ENCODE measurements at places on chromosomes 5 and 9.

DNA sequence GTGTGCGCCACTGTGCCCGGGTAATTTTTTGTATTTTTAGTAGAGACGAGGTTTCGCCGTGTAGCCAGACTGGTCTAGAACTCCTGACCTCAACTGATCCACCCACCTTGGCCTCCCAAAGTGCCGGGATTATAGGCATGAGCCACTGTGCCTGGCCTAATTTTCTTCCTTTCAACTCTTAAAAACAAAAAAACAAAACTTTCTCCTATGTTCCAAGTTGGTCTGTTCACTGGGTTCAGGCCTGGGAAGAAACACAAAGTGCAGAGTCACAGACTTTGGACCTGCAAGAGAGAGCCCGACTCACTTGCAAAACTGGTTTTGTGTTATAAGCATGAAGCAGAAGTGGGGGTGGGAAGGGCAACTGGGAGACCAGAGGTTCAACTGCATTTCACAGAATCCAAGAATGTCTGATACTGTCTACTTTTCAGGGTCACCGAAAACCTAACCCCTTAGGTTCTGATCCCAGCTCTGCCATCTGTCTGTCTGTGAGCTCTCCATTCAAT lies 5.2 kb upstream of the HDHD3 start:
- DNase-seq: no peak

DNA sequence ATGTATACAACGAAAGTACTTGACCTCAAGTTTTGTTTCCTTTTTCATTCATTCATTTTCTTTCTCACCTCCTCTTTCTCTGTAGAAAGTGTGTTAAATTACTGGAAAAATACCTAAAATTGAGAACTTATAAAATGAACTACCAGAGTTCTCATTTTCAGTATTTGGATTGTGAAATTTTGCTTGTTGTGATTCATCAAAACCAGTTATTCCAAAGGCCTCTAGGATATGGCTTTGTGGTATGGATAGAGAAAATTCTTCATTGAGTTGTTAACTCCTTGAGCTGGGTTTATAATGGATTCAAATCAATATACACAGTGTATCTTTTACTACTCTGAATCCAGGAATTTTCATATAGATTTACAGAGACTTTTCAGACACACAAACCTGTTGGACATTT lies 287.6 kb downstream of the KDM4C start:
- DNase-seq: no peak

DNA sequence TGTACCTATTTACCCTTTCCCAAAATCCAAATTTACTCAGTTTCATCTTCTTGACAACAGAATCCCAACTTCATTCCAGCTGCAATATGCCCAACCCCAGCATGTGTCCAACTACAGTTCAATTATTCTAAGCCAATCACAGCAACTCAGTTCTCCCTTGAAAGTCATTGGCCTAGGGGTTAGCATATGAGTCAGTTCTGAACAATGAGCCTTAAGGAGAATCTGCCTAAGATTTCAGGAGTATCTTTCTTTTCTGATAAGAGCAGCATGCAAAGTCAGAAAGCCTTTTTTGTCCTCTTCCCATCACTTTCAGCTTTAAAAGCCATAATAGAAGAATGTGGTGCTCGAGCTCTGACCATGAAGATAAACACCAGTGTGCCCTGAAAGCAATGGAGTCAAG lies 44.4 kb upstream of the RASGRF2 start:
- DNase-seq: no peak

DNA sequence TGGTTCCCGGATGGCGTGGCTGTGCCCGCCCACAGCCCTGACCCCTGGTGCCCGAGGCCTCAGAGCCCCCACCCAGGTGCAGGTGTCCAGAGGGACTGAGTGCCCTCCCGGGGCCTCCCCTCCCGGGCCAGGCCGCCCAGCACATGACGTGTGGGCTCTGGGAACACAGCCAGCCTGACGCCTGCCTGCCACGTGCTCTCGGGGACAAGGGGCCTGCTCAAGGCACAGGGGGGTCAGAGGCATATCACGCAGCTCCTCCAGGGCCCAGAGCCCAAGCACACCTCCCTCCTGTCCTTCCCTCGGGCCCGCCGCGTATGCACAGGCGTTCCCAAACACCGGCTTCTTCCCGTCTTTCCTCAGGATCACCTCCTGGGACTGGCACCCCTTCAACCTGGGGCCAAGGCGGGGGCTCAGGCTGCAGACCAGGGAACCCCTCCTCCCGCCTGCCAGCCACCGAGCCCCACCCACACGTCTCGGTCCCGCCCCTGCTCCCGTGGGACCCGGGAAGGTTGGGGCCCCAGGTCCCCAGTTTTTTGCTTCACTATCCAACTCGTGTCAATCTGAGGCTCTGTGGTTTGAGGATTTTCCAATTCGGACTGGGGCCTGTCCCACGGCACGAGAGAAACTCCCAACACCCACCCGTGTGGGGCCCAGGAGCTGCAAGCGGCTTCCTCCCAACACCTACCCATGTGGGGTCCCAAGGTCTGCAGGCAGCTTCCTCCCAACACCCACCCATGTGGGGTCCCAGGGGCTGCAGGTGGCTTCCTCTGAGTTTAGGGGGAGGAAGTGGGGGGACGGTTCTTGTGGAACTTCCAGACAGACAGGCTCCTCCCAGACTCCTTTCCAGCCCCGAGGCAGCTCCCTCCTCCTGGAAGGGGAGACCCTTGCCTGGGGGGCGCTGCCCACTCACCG lies 1.5 kb downstream of the LCN10 start:
- no peak for DNase-seq

GRCh38 chr9:81080900-81081299 lies 608.4 kb downstream of the TLE1 start:
- no peak for DNase-seq

DNA sequence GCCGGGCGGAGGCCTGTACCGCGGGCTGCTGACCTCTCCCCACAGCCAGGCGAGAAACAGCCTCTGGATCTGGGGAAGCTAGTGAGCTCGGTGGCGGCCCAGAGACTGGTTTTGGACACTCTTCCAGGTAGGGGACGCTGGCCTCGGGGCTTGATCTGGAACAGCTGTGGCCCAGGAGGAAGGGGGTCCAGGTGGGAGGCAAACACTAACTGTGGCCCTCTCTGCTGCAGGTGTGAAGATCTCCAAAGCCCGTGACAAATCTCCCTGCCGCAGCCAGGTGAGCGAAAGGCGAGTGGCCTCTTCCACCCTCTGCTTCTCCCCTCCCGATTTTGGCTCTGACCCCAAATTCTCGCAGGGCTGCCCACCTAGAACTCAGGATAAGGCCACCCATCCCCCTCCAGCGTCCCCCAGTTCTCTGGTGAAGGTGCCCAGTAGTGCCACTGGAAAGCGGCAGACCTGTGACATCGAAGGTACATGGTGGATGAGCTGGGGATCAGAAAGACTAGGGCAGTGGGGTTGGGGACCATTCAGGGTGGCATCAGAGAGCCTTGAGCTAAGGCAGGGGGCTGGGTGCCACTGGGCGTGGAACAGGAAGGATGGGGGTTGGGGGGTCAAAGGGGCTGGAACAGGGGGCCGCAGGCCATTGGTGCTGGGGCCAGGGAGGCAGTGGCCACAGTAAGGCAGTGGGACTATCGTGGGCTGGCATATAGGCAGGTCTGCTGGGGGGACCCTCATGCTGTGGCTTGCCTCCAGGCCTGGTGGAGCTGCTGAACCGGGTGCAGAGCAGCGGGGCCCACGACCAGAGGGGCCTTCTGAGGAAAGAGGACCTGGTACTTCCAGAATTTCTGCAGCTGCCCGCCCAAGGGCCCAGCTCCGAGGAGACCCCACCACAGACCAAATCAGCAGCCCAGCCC lies 12.9 kb upstream of the SLC34A1 start:
- no peak for DNase-seq

DNA sequence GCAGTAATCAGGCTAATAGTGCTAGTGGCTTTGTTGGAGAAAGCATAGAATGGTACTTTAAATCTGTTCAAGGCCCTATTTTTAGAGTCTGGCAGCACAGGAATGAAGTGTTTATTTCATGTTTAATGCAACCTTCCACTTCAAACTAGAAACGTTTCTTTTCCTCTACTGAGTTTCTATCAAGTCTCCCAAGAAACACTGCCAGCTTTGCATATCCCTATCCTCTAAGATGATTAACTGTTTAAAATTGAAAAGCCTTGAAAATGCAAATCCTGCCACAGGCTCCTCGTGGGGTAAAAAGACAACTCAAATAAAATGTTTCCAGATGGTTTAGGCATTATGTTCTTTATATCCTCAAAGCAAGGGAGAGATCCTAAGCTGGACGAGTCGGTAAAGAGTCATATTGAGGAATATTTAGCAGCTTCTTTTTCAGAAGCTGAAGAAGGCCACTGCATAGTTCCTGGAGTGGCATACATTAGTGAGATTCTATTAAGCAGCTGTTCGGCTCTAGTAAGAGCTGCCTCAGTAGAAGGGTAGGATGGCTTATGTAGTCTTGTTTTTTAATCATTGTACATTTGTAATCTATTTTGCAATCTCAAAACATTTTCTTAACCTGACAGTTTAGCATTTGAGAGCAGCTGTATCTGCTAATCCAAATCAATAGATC lies 251.2 kb downstream of the CHSY3 start:
- DNase-seq: no peak

- DNase-seq: no peak
These were observed 127.1 kb upstream of the CCNH start for GRCh38 chr5:87539839-87540238.

DNA sequence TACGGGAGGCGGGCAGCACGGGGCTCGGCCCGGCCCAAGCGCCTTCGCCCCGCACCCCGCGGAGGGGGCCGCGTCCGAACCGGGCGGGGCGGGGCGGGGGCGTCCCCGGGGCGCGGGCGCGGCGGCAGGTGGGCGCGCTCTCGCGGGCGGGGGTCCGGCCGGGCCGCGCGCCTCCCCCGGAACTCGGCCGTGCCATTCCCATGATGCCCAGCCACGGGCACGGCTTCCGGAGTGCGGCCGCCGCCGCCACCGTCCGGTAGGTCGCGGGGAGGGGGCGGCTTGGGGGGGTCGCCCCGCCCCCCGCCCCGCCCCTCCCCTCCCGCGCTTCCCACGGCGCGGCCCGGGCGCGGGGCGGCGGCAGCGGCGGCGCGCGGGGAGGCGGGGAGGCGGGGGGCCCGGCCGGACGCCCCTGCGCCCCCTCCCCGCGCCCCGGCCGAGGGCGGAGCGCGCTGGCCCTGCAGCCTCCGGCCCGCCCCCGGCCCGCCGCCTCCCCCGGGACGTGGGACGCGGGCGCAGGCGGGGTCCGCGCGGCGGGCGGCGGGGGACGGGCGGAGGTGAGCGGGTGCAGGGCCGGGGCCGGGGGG lies at the start of gene PPP1R26:
TSS of gene PPP1R26 (plus strand) at position 314 of the 584 bp plus-strand sequence. CDS start 4,729 bp downstream, outside the sequence.
- no peak for DNase-seq

GRCh38 chr9:91534374-91534773 lies 110.7 kb upstream of the NFIL3 start:
- DNase-seq: no peak

DNA sequence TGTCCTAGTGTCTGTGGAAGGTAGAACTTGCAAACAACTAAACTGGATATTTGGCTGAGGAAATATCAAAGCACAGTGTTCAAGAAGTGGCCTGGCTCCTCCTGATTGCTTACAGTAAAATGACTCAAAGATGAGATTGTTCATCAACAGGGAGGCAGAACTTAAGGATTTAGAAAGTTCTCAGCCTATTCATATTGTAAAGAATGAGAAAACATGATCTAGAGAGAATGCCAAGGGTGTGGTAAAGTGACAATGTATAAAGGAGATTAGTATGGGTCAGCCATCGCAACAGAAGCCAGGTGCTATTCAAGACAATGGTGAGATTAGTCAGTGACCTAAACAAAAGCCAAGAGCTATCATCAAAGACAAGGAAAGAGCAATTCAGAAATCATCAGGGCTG lies 372.3 kb downstream of the SPOCK1 start:
- DNase-seq: no peak

DNA sequence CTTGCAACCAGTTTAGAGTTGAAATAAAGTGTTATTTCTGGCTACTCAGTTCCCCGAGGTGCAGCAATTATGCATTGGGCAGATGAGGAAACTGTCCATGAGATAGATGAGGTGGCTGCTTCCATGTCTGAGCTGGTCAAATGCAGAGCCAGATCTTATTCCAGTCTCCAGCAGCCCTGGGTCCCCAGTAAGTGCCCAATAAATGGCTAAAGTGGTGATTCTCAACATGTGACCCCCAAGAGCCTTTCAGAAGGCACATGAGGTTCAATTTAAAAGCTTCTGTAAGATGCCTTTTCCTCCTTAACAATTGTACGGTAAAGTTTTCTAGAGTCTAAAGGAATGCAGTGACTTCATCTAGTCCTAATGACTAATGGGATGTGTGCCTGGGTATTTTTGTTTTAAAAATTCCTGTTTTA lies 17.5 kb downstream of the ATOX1 start:
- no peak for DNase-seq

DNA sequence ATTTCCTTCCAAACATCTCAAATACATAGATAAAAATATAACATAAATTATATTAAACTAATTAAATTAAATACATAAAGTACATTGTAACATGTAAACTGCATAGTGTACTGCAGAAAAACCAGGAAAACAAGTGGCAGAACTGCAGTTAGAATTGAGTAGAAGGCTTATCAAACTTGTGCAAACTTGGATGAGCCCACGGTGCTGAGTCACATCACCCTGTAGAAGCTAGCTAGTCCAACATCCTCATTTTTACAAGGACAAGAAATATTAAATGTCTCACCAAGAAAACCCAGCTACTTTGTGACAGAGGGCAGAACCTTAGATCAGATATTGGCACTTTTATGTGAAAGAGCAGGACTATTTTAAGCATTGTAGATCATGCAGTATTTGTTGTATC lies 807.9 kb upstream of the NUDT12 start:
- DNase-seq: no peak

DNA sequence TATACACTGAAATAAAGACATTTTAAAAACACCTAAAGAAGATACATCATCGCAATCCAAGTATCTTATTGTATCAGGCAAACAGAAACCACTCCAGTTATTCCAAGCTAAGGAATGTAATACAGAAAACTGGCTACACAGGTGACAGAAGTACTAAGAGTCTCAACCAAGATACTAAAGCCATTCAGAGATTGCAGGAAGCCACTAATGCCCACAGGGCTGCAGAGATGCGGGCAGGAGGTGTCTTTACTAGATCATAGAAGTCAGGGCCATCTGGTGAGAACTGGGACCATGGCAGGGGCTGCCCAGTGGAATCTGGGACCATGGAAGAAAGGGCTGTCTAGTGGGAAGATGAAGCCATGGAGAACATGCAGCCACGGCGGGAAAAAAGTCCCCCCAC lies 365.6 kb downstream of the NDUFS4 start:
- DNase-seq: no peak

- DNase-seq: no peak
These were observed 259.5 kb downstream of the GRIA1 start for GRCh38 chr5:153749960-153750359.

DNA sequence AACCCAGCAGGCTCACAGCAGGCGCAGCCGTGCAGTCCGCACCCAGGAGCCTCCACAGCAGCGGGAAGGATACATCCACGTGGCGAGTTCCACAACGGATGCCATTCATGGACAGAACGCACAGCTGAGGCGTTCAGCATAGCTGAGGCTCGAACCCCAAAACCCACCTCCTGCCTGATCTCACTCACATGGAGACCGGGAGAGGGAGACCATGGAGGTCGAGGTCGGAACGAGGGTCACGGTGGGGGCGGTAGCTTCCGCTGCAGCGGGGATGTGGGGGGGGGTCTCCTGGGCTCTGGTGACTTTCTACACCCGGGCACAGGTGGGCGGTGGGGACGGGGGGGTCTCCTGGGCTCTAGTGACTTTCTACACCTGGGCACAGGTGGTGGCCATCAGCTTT lies 17.5 kb downstream of the TERT start:
- DNase-seq: no peak

- no peak for DNase-seq
These were observed 20.9 kb upstream of the SEMA6A start for GRCh38 chr5:116595498-116595897.
